ENCODE measurements at places on chromosomes 16 and 17.

GRCh38 chr16:79598348-79599181 lies 2.0 kb downstream of the MAF start:
- DNase-seq: no peak

- no peak for DNase-seq
Observed at GRCh38 chr16:48139517-48139916, 16.3 kb downstream of the ABCC12 start.

GRCh38 chr16:62035115-62036092 lies 834 bp downstream of the CDH8 start:
- no peak for DNase-seq

- DNase-seq: no peak
Observed at GRCh38 chr16:77344341-77344740, 90.5 kb downstream of the ADAMTS18 start.

GRCh38 chr16:12002447-12003006 lies 26.0 kb downstream of the SNX29 start:
- DNase-seq: peak; percentile 51

DNA sequence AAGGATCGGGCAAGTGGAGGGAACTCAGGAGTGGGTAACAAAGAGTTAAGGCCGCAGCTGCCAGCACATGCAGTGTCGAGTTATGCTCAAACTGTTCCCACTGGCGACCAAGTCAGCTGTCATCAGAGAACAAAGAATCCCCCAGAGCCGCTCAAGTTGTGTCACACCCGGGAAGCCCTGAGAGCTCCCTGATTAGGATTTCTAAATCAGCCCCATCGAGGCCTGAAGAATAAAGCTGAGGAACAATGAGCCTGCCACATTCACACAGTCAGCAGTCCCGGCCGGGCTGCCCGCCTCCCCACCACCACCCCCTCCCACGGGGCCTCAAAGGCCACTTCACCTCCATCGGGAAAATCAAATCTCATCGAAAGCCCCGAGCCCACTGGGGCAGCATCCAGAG lies 84.5 kb downstream of the SOX9 start:
- no peak for DNase-seq

GRCh38 chr16:5215901-5216300 lies 118.3 kb upstream of the EEF2KMT start:
- DNase-seq: no peak

DNA sequence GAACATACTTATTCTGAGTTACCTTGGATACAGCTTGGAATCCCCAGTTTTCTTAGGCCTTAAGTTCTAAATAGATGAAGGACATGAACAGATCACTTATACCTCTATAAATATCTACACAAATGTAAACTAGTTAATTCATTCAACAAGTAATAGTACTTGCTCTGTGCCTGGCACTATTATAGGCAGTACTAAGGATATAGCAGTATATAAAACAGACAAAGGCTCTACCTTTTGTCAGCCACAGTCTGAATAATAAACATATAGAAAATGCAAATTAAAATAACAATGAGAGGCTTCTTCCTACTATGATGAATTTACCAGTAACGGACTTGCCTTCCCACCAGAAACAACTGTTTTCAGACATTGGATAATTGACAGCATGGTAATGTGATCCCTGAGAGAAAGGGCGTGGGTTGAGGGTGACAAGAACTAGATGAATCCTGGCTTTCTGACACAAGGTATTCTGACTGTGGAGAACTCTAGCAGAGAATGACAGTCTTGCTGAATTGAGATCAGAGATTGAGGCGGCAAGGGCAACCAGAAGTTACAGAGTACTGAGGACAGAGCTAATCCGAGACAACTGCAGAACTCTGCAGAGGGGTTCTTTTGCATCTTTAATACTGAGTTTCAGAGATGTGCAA lies 170.5 kb downstream of the TANC2 start:
- no peak for DNase-seq

DNA sequence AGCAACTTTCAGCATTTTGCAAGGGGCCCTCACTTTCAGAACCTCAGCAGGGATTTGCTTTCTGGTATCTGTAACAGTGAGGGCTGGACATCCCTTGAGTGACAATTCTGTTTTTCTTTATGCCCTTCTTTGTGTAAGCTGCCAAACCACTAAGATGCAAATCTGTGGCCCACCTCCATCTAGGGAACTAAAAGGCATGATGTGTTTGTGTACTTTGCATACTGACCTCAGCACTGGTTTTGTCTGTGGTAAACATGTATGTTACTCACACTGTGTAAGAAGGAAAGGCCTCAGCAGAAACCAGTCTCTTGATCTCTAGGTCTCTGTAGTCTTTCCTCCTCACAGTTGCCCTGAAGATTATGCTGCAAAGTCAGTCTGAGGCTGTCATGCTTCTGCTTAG lies 396.6 kb upstream of the DYNLRB2 start:
- no peak for DNase-seq

- DNase-seq: no peak
Observed at GRCh38 chr16:53068423-53068833, 13.6 kb downstream of the CHD9 start.

GRCh38 chr17:41434005-41434404 lies 6.8 kb downstream of the KRT38 start:
- DNase-seq: no peak

DNA sequence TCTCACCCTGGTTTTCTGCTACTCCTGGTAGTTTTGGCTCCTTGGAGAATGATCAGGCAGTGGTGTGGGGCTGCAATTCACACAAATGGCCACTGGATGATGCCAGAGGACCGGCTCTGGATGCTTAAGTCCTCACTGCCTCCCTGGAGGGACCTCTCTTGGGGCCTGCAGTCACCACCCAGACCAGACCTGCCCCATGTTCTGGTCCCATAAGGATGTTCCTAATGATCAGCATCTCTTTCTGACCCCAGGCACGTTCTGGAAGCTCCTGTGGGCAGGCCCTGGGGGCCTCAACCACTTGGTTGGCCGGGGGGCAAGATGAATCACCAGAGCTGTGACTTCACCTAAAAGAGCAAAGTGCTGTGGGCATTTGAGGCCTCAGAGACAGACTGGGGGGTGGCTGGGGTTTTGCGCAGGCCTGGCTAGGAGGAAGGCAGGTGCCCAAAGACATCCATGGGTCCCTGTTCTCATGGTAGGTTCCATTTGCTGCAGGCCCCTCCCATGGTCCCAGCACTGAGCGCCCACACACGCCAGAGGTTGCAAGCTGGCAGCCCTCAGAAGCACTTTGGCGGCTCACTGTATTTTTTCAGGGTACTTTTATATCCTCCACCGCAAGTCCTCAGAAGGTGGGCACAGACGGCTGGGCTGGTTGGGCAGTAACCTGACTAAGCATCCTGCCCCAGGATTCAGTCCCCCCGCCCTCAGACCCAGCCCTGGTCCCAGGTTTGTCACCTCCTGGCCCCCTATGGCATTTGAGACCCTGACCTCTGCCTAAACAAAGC lies 53.2 kb downstream of the NT5M start:
- peak; percentile 76 for DNase-seq

- DNase-seq: no peak
Observed at GRCh38 chr17:27793906-27794569, 6.3 kb downstream of the NOS2 start.

- no peak for DNase-seq
Observed at GRCh38 chr17:69506489-69506888, 92.0 kb downstream of the MAP2K6 start.

DNA sequence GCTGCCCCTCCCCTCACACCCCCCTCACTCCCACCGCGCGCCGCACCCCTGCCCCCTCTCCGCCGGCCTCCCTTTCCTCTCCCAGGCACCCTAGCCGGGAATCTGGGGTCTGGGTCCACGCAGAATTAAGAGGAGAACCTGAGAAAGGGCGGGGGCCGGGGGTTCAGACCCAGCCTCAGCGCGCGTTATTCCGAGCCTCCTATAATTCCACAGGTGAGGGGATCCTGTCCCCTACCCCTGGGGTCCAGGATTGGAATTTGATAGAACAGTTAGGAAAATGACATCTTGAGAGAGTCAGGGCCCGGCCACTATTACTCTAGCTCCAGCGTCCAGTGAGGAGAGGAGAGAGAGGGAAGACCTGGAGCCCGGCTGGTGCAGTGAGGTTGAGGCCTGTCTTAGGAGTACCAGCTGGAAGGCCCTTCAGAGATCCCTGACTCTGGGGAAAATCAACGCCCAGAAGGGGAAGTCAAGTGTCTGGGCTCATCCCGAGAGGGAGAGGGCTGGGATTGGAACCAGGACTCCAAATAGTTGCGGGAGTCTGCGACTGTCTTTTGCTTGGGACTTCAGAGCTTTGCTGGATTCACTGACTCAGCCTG lies 17.3 kb downstream of the GRB7 start:
- DNase-seq: no peak

- DNase-seq: no peak
Observed at GRCh38 chr17:41547921-41548843, 20.1 kb upstream of the KRT19 start.

- DNase-seq: no peak
Observed at GRCh38 chr17:78210111-78210510, 3.9 kb upstream of the BIRC5 start.

GRCh38 chr17:12472252-12473173 lies 193.2 kb upstream of the MYOCD start:
- no peak for DNase-seq

DNA sequence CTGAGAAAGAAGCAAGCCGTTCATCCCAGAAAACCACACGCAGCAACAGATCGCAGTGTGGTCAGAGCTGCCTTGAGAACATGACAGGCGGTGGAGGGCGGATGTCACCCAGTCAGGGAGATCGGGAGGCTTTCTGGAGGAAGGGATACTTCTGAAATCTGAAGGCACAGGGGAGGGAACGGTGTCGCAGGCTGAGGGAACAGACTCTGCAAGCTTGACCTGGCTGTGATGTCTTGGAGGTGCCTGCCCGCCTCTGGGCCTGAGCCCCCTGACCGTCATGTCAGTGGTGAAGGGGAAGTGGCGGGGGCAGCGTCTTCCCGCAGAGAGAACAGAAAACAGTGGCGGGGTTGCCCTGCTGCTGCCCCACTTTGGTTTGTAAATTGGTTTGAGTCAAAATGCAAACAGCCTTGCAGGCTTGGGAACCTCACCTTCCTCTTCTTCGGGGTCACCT lies 8.1 kb upstream of the ATP2A3 start:
- DNase-seq: no peak

- no peak for DNase-seq
Observed at GRCh38 chr17:75813081-75814020, 28.7 kb downstream of the UNK start.

- DNase-seq: no peak
Observed at GRCh38 chr16:51952500-51952899, 594.4 kb downstream of the TOX3 start.

GRCh38 chr16:56662357-56663354 lies 4.9 kb downstream of the MT1F start:
- DNase-seq: no peak

DNA sequence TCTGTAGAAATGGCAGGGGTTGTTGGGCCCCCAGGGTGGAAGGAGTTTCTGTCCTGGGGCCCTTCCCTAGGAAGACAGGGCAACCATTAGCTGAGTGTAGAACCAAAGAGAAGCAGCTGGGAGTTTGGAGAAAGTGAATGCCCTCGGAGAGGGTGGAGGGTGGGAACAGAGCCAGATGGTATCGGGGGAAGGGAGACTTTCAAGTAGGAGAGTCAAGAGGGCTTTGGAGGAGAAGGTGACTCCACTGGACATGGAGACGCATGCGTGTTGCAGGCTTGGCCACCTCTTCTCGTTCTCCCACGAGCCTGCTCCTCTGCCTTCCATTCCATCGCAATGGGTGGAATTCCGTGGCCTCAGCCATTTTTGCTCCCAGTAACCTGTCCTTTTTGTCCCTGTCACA lies 19.4 kb downstream of the SLC47A1 start:
- no peak for DNase-seq

Measured in right lung (tissue), 10 donors.